ENCODE measurements at places on chromosomes 3 and 15.
A peak's percentile ranks its signal among the peaks of the same experiment; 100 is the strongest.

GRCh38 chr15:66294932-66295235, 1.5 kb downstream of the DIS3L start:
- no peak for DNase-seq

DNA sequence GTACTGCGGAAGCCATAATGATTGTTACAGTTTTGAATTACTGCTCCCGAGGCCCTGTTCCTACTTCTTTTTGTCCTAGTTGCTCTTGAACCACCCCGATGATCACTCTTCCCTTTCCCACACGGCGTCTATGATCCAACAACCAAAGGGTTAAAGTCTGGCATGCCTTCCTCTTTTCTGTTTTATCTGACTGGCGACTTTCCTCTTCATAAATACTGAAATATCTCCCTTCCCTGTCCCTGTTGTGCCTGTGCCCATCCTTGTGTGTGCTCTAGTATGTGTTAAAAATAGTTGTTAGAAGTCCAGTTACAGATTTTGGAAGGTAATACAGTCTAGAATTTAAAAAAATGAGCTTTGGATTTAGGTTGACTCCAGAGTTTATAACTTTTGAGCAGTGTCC, 83.6 kb downstream of the AKAP13 start:
- no peak for DNase-seq

- DNase-seq, result no peak
Measured at GRCh38 chr3:138624518-138624917, 15.9 kb downstream of the FAIM start.

GRCh38 chr3:38657369-38657768, 7.9 kb upstream of the SCN5A start:
- no peak for DNase-seq

DNA sequence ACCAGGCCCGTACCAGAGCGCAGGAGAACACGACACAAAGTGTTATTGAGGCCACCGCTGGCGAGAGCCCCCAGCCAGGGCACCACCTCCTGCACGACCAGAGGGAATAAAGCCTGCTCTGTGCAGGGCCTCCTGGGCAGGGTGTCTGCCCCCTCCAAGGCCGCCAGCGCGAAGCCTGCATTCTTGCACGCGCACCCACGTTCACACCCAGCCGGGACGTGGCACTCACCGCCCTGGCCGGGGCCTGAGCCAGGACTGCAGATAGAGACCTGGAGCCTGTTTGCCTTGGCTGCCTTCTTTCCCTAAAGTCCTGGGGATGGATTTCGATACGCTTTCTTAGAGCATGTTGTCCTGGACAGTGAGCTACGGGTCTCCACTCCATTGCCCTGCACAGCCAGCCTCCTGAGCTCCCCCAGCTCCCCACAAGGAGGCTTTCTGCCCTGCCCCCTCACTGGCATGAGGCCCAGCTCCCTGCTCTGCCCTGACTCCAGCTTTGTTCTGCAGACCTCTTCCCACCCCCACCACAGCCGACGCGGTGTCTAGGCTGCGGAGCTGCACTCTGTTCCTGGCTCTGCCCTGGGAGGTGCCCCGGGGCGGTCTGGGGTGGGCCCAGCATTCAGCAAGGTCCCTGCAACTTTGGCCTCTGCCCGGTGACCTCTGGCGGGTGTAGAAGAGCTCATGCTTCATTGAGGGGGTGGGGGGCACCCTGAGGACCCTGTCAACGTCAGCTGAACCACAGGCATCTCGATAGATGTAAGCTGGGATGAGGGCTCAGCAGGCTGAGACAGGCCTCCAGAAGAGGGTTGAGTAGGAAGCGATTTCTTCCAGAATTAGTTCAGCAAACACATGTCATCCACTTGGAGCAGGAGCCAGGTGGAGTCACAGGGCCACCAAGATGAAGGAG, 145.0 kb downstream of the LRRK1 start:
- DNase-seq, result no peak

GRCh38 chr15:40091861-40092255, 16.8 kb downstream of the BMF start:
- no peak for DNase-seq

GRCh38 chr3:50245831-50246516, 10.0 kb downstream of the GNAI2 start:
- peak; percentile 97 for DNase-seq

GRCh38 chr3:13148126-13148525, 74.9 kb upstream of the IQSEC1 start:
- DNase-seq, result no peak

- DNase-seq, result no peak
Measured at GRCh38 chr3:3560591-3561311, 238.5 kb upstream of the LRRN1 start.

DNA sequence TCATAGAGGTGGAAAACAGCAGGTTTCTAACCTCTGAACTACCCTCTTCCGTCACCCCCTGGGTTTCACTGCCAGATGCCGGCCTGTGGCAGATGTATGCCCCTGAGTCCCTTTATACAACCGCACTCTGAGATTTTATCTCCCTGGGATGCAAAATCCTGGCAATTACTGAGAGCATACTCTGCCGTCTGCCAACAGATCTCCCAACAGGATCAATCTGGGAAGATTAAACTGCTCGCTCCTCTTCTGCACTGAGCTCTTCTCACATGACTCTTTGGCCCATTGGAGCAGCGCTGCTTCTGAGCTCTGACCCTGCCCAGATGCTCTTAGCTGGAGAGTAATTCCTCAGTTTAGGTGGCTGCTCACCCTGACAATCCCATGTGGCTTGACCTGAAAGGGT, 133.2 kb downstream of the LIPC start:
- DNase-seq, result no peak

- no peak for DNase-seq
Measured at GRCh38 chr3:13564751-13565560, 16.0 kb downstream of the FBLN2 start.

Data from activated CD8-positive, alpha-beta memory T cell treated with anti-CD3 and anti-CD28 coated beads, Interleukin-2, amount 50 U/mL, for 4 hours (primary cell).